ENCODE measurements at places on chromosomes 5 and 9.

GRCh38 chr5:141172381-141173204, at the start of gene PCDHB7:
PCDHB7 (plus strand) TSS chr5:141172644; CDS start chr5:141172836, 192 bp downstream.
- DNase-seq = peak; percentile 14

DNA sequence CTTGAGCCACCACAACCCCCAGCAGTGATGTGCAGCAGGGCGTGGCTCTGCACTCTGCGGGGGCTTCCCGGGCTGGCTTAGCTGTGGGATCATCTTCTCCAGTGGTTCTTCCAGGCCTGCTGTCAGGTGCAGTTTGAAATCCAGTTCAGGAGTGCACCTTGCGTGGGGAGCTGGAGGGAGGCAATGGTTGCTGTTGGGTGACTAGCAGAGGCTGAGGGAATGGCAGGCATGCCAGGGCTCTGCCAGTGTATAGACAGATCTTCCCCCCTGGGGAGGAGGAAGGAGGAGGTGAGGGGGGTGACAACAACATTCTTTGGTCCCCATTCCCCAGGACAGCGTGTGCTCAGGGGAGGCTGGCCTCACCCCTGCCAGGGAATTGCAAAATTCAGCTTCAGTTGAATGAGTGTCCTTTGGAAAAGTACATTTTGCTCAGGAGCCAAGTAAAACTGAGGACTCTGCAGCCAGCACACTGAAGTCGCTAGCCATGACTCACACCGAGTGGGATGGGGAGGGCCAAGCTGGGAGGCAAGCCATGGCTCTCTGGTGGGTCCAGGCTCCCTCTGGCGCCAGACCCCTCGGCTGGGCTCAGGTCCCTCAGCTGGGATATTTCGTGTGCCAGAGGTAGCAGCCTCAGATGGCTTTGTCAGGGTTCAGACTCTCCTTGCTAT, 35.0 kb downstream of the ERGIC1 start:
- DNase-seq = no peak

- no peak for DNase-seq
Measured at GRCh38 chr5:112283034-112283582, 136.0 kb downstream of the EPB41L4A start.

DNA sequence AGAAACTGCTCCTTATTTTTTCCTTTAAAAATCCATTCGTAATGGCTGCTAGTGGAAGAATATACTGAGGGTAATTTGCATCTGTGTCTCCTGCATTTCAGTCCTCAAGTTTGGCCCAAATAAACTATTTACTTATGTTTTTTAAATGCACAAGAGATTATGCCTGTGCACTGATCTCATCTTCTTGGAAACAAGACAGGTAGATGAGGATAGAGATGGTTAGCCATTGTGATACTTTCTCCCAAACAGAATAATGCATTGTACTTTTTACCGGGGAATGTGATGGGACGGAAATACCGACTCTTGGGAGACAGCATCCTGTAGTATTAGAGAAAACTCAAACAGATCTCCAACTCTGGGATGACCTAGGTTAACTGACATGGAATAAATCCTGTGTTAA, 72.5 kb upstream of the DAB2 start:
- no peak for DNase-seq

DNA sequence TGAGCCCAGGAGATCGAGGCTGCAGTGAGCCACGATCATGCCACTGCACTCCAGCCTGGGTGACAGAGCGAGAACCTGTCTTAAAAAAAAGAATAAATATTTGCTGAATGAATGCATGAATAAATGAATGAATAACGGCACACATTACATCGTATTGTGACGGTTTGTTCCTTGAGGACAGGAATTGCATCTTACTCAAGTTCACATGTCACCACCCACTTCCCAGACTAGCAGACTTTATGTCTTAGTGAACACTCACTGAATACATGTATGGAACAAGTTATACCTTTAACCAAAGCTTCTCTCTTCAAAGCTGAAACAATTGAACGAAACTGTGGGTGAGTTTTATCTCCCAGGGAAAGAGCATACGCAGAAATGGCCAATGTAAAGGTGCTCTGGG, 53.2 kb upstream of the TRAF1 start:
- DNase-seq = no peak

GRCh38 chr5:123485275-123485674, 26.7 kb upstream of the CSNK1G3 start:
- DNase-seq = no peak

DNA sequence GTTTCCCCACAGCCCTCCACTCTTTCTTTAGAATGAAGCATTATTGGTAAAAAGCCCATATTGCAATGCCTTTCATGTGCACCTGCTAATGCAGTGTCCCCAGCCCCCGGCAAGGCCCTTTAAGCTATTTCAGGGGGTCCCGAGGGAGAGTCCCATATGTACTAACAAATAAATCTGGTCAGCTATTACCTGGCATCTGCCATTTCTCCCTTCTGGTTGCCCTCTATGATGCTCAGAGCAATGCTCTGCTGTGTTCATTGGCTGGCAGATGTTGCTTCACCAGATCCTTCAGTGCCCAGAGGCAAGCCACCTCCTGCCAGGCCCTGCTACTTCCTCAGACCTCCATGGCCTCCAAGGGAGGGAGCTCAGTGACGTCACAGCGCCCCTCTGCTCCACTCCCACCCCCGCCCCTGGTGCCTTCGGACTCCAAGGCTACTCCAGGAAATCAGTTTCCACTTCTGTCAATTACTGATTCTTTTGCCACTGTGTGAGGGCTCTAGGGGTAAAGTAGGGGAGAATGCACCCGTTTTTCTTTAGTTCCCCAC, 201.1 kb upstream of the GLRA1 start:
- DNase-seq = no peak
